Body of pancreas (tissue), 4 donors: ENCODE measurements at places on chromosomes 11 and 22.

DNA sequence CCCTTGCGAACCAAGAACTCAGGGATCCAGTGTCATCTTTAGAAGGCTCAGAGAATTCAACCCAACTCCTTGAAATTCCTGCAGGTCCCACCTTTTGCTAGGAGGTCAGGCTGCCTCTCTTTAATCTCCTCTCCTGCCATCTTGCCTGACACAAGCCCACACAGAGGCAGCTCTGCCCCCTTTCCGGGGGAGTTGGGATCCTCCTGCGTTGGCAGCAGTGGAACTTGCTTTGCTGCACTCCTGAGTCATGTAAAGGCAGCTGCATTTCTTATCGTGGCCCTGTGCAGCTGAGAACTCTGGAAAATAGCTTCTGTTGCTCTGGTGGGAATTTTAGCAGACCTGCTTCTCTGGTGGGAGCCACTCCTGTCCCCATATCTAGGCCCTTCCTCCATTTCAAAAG lies 142.3 kb upstream of the TBCEL start:
- no peak for DNase-seq

DNA sequence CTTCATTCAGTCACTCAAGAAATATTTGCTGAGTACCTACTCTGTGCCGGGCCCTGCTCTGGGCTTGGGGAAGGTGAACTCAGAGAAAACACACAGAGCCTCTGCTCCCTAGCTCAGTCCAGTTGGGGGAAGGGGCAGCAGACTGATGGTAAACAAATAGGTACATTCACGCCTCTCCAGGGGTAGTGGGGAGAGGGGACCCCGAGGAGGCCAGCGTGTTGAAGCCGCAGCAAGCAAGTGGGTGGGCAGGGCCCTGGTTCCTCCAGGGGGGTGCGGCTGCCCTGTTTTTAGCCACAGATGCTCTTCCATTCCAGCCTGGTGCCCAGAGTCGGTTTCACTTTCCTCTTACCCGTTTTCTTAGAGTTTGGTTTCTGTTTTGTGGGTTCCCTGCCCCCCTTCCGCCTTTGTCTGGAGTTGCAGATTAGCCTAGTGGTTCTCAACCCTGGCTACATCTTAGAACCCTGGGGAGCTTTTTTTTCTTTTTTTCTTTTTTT lies 8.7 kb downstream of the DRAP1 start:
- no peak for DNase-seq

DNA sequence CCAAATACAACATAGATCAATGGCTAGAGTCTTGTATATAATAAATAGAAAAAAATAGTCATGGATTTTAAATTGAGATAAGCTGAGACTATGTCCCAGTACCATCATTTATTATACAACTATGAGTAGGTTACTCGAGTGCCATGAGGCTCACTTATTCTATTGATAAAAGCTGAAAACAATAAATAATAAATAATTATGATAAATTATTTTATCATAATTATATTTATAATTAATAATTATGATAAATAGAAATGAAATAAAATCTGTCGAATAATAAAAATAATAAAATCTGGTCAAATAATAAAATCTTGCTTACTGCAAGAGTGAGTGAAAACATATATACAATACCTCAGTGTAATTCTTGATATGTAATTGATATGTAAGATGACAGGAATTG lies 801.4 kb downstream of the FAM181B start:
- no peak for DNase-seq

DNA sequence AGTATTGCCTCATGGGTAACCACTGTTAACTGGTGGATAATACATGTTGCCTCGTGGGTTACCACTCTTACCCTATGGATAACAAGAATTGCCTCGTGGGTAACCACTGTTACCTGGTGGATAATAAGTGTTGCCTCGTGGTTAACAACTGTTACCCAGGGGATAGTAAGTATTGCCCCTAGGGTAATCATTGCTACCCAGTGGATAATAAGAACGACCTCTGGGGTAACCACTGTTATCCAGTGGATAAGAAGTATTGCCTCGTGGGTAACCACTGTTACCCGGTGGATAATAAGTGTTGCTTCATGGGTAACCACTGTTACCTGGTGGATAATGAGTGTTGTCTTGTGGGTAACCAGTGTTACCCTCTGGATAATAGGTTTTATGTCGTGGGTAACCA lies 28.1 kb upstream of the NXPE4 start:
- no peak for DNase-seq

DNA sequence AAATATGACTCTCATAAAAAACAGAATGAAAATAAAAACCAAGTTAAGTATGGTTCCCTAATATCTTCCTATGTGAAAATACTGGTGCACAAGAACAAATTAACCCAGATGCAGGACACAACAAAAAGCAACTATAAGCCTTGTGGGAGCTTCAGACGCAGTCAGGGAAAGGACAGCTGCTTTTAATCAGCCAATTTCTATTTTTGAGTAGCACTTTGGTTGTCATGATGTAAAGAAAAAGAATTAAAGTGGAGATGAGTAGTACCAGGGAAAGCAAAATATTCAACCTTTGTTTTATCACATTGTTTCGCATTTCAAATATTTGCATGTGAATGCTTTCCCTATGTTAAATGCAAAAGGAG lies 339.9 kb downstream of the SOX6 start:
- no peak for DNase-seq

DNA sequence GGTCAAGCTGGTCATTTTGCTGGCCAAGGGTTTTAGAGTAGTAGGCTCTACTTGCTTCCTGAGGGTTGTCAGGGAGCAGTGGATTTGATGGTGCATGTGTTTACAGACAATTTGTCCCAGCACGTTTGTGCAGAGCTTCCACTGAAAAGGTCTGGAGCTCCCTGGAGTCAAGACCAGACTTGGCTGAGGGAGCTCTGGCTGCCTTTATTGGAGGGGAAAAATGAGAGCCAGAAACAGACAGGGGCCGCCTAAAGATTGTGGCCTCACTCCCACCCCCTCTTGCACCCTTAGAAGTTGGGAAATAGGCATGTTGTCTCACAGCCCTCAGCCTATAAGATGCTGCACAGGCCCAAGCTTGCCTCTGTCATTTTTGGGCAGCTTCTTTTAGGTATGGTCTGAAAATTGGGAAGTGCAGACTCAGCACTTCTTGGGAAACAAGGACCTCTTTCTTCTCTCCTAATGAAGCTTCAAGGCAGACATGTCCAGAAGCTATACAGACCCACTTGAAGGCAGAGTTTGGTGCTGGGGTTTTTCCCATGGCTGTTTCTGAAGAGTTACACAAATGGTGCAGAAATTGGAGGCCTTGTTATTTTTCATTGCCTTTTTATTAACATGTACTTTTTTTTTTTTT lies 55.1 kb downstream of the AMOTL1 start:
- DNase-seq, result no peak

DNA sequence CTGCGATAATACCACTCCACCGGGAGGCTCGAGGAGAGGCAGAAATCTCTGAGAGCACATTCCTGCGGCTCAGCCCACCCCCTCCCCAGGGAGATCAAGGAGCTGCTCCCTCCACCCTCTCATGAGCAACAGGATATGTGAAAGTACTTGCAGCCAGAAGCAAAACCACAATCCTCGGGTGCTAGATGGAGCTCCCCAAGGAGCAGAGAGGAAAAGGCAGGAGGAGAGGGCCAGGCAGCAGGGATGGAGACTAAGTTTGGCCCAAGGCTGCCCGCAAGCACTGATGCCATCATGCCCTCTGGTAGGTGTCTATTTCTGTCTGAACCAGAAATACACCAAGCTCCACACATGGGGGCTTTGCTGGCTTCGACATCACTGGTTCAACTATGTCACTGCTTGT lies 22.3 kb downstream of the VPS37C start:
- DNase-seq, result no peak

DNA sequence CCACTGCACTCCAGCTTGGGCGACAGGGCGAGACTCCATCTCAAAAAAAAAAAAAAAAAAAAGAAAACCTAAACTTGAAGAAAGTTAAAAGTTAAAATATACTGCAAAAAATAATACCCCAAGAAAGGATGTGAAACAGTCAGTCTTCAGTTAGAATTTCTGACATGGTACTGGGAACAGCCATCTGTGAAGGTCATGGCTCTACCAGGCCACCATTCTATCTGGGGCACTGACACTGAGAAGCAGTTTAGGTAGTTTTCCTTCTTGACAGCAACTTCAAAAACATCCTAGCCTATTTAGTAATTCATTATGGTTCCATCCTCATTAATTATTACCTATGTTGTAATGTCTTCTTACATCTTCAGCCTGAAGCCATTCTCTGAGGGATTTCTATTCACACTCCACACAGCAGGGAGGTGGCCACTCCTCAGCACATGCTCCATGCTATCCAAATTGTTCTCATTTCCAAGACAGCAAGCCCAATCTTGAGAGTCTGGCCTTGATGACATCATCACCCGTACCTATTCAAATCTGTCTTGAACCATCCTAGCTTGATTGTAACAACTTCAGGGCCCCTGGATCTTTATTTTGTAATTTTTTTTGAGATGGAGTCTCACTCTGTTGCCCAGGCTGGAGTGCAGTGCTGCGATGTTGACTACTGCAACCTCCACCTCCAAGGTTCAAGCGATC lies 38.2 kb downstream of the SERPIND1 start:
- DNase-seq, result no peak

GRCh38 chr22:42268852-42269410 lies 1.5 kb downstream of the TCF20 start:
- peak; percentile 3 for DNase-seq

DNA sequence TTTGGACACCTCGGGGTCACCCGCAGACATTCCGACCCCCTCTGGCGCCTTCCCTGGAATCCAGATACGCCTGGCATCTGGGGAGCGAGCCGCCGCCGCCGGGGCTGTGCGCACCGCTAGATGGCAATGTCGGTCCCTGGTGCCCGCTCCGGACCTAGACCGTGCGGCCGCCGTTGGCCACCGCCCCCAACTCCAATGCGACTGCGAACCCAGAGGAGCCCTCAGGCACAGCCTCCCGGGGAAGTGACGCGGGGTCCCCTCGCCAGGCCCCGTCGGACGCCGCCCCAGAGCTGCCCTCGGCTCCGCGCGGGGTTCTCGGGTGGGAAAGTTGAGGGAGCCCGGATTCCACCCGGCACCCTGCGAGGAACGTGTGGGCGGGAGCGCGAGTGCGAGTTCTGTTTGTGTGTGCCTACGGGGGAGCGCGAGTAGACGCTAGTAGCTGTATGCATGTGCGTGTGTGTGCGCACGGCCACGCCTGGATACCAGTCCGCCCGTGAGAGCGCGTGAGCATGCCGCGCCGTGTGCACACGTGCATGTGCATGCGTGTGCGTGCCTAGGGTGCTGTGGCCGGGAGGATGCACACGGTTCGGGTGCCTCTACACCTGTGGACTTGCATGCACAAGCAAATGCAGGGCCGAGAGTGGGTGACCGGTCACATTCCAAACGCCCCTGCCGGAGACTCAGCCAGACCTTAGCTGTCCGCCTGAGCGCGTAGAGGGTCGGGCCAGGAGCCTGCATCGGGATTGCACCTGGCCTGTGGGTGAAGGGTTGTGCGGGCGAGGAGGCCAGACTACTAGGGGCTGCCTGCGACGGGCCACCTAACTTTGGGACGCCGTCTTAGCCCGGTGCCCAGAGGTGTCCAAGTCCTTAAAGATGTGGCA lies 1.9 kb downstream of the CHRM4 start:
- peak; percentile 69 for DNase-seq

GRCh38 chr11:70324376-70325115 lies 54.1 kb downstream of the PPFIA1 start:
- DNase-seq, result no peak

DNA sequence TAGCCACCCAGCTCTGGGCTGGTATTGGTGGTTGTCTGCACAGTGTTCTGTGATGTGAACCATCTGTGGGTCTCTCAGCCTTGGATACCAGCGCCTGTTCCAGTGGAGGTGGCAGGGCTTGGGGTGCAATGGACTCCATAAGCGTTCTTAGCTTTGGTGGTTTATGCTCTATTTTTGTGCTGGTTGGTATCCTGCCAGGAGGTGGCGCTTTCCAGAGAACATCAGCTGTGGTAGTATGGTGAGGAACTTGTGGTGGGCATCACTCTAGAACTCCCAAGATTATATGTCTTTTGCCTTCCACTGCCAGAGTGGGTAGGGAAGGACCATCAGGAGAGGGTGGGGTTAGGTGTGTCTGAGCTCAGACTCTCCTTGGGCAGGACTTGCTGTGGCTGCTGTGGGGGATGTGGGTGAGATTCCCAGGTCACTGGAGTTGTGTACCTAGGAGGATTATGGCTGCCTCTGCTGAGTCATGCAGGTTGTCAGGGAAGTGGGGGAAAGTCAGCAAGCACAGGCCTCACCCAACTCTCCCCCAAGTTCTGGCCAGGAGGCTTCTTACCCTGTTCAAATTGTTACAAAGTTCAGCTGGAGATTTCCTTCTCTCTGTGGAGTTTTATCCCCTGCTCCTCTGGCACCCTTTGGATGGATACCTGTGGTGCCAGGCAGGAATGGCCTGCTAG lies 47.2 kb downstream of the MRGPRX2 start:
- no peak for DNase-seq

- DNase-seq, result no peak
Observed at GRCh38 chr11:65208785-65209710, 27.3 kb downstream of the CAPN1 start.

DNA sequence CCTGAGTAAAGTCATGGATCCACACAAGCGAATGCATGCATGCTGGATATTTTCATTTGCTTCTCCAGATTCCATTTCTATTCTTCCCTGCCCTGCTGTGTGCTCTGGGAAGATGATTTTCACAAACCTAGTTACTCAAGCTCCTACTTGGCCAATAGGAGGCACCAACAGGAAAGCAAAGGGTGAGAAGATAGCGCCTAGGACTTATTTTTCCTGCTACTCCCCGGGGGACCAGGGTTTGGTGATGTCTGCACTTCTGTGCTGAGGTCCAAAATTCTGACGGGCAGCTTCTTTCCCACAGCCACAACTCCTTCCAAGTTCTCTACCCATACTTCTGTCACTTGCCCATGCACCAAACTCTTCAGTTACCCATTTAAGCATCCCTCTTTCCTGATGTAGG lies 509.3 kb upstream of the TENM4 start:
- DNase-seq, result no peak

- DNase-seq, result peak; percentile 58
Observed at GRCh38 chr22:49826603-49827270, 936 bp downstream of the BRD1 start.

- no peak for DNase-seq
Observed at GRCh38 chr11:104891135-104891534, 7.1 kb downstream of the CASP12 start.

GRCh38 chr22:27378995-27379394 lies 422.6 kb downstream of the MN1 start:
- DNase-seq, result peak; percentile 67

- no peak for DNase-seq
Observed at GRCh38 chr11:118696673-118697226, 17.3 kb upstream of the TREH start.

DNA sequence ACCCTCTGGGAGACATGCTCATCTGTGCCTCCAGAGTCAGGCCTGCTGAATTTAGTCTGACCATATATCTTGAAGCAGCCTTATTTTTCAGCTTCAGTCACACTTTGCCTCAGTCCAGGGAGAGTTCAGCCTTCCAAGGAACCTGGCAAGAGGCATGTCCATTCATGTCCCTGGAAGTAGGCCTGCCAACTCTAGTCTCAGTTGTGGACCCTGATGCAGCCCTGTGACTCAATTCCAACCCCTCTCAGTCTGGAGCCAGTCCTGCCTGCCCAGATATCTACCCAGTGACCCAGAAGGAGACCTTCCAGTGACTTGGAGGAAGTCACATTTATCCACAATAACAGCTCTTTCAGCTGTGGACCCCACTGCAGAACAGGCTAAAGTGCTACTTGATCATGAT lies 566.6 kb downstream of the TMEM135 start:
- DNase-seq, result no peak
